ENCODE measurements at places on chromosomes 5 and 9. TPM values are rescaled to one million over a fixed set of nuclear protein-coding genes. Genes with fewer than 3 reads are reported as not detected.
A peak's percentile ranks its signal among the peaks of the same experiment; 100 is the strongest.

Gene SHC3
- not detected for total RNA-seq

Gene KIF4B
- 0.02 TPM for total RNA-seq

Gene ZNF618
- 19.3 TPM for total RNA-seq

Gene IFNA13
- not detected for total RNA-seq

GRCh38 chr9:112529316-112529715 lies 42.7 kb downstream of the KIAA1958 start:
- DNase-seq, result no peak
- H3K36me3 ChIP-seq, result peaks cover 2% of the 10 kb centered on the region
- H3K4me1 ChIP-seq, result no peaks in the 10 kb centered on the region
- H3K27ac ChIP-seq, result no peak overlapping the region
- no peak overlapping the region for H3K4me3 ChIP-seq

GRCh38 chr5:169115461-169116124 lies 185.3 kb downstream of the SLIT3 start:
- no peaks in the 10 kb centered on the region for H3K36me3 ChIP-seq
- H3K27ac ChIP-seq, result no peak overlapping the region
- no peak overlapping the region for H3K4me3 ChIP-seq
- no peaks in the 10 kb centered on the region for H3K4me1 ChIP-seq
- peaks cover 6% of the 10 kb centered on the region for H3K27me3 ChIP-seq

- no peaks in the 10 kb centered on the region for H3K36me3 ChIP-seq
- no peak for DNase-seq
- H3K4me3 ChIP-seq, result no peak overlapping the region
- no peaks in the 10 kb centered on the region for H3K4me1 ChIP-seq
- H3K27me3 ChIP-seq, result no peaks in the 10 kb centered on the region
These were observed 82.7 kb downstream of the DOCK8 start for GRCh38 chr9:297104-297972.

GRCh38 chr5:132756542-132756941 lies 9.3 kb downstream of the CCNI2 start:
- no peak overlapping the region for H3K27ac ChIP-seq
- H3K36me3 ChIP-seq, result no peaks in the 10 kb centered on the region
- no peaks in the 10 kb centered on the region for H3K4me1 ChIP-seq
- H3K27me3 ChIP-seq, result no peaks in the 10 kb centered on the region
- no peak overlapping the region for H3K4me3 ChIP-seq

Gene SHISAL2B
- total RNA-seq, result not detected

Gene MCC
- total RNA-seq, result 26.9 TPM

DNA sequence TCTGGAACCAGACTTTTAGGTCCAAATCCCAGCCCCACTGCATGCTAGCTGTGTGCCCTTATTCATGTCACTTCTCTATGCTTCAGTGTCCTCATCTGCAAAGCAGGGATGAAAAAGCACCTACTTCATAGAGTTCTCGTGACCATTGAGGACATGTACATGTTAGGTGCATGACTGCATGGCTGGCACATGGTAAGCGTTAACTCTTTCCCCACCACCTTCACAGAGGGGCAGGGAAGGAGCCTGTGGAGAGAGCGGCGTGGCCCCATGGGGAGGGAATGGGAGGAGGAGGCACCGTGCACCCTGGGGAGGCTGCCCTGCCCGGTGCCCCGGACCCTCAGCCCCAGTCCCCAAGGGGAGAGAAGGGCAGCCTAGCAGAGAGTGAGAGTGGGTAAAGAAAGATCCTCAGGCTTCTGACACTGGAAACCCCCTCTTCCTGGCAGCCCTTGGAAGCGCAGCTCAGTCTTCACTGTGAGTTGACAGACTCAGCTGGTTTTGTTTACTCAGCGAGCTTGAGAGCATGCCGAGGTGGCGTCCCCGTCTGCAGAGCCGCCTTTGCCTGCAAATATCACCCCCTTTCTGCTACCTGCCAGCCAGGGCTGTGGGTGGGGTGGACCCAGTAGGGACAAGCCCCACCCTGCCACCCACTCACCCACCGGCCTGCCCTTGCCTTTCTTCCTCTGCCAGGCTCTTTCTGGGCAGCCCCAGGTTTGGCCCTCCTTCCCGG lies 10.6 kb upstream of the ANGPTL2 start:
- H3K27ac ChIP-seq, result peak overlapping the region; percentile 83
- DNase-seq, result peak; percentile 74
- H3K4me3 ChIP-seq, result peak overlapping the region; percentile 37
- H3K27me3 ChIP-seq, result no peaks in the 10 kb centered on the region

GRCh38 chr5:9686216-9686615 lies 56.1 kb upstream of the TAS2R1 start:
- H3K4me1 ChIP-seq, result no peaks in the 10 kb centered on the region
- no peak overlapping the region for H3K27ac ChIP-seq
- no peak overlapping the region for H3K4me3 ChIP-seq
- no peak for DNase-seq
- H3K36me3 ChIP-seq, result no peaks in the 10 kb centered on the region

- no peak for DNase-seq
- no peaks in the 10 kb centered on the region for H3K36me3 ChIP-seq
These were observed 293.0 kb downstream of the CDH12 start for GRCh38 chr5:22560147-22560546.

GRCh38 chr5:111415053-111415452 lies 97.3 kb downstream of the STARD4 start:
- peaks cover 15% of the 10 kb centered on the region for H3K4me1 ChIP-seq
- no peaks in the 10 kb centered on the region for H3K27me3 ChIP-seq
- DNase-seq, result no peak

- DNase-seq, result no peak
- no peak overlapping the region for H3K27ac ChIP-seq
- H3K4me3 ChIP-seq, result no peak overlapping the region
- H3K4me1 ChIP-seq, result no peaks in the 10 kb centered on the region
These were observed 351.5 kb upstream of the KLF4 start for GRCh38 chr9:107841076-107841475.

DNA sequence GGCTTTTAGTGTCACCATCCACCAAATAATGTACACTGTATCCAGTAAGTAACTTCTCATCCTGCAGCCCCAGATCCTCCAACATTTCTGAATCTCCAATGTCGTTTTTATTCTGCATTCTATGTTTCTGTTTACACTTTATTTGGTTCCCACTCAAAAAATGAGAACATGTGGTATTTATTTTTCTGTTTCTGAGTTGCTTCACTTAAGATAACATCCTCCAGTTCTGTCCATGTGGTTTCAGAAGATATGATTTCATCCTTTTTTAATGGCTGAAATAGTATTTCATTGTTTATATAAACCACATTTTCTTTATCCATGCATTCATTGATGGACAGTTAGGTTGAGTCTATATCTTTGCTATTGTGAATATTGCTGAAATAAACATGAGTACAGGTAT lies 677.3 kb upstream of the FTMT start:
- H3K4me3 ChIP-seq, result no peak overlapping the region
- DNase-seq, result no peak
- H3K4me1 ChIP-seq, result no peaks in the 10 kb centered on the region
- H3K36me3 ChIP-seq, result no peaks in the 10 kb centered on the region

Gene KIF24
- 5.9 TPM for total RNA-seq

DNA sequence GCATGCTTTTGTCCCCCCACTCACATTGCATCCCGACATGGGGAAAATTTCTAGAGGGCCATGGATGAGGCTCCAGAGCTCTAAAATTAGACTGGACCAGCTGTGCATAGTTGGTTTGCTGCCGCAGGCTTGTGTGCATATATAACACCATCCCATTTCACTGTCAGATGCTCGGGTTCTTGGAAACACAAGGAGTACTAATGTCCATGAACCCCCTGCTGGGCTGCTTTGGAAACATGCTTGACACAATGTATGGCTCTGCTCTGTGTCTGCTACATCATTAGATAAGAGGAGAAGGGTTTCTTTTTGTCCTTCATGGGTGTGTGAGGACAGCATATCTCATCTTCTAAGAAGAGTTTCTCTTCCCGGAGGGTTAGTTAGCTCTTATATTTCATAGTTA lies 292.1 kb upstream of the RORB start:
- no peak overlapping the region for H3K4me3 ChIP-seq
- H3K36me3 ChIP-seq, result no peaks in the 10 kb centered on the region
- DNase-seq, result peak; percentile 13
- no peaks in the 10 kb centered on the region for H3K4me1 ChIP-seq
- H3K27me3 ChIP-seq, result no peaks in the 10 kb centered on the region

DNA sequence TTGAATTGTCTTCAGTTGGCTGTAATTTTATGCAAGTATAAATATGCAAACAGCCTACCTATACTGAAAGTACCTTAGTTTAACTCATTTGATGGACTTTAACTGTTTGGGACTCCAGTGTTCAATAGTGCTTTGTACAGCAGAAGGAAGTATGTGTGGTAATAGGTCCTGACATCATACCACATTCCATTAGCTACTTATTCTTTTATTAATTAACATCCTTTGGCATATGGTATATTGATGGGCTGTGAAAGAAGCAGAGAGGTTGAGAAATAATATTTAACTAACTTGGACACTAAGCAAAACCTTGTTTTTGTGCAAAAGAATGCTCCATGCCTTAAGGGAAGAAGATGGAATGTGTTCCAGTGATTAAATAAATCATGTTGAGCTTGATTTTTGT lies 97.6 kb upstream of the SEMA6A start:
- H3K4me1 ChIP-seq, result no peaks in the 10 kb centered on the region
- DNase-seq, result no peak
- H3K27me3 ChIP-seq, result no peaks in the 10 kb centered on the region
- no peaks in the 10 kb centered on the region for H3K36me3 ChIP-seq
- H3K4me3 ChIP-seq, result no peak overlapping the region
- no peak overlapping the region for H3K27ac ChIP-seq

DNA sequence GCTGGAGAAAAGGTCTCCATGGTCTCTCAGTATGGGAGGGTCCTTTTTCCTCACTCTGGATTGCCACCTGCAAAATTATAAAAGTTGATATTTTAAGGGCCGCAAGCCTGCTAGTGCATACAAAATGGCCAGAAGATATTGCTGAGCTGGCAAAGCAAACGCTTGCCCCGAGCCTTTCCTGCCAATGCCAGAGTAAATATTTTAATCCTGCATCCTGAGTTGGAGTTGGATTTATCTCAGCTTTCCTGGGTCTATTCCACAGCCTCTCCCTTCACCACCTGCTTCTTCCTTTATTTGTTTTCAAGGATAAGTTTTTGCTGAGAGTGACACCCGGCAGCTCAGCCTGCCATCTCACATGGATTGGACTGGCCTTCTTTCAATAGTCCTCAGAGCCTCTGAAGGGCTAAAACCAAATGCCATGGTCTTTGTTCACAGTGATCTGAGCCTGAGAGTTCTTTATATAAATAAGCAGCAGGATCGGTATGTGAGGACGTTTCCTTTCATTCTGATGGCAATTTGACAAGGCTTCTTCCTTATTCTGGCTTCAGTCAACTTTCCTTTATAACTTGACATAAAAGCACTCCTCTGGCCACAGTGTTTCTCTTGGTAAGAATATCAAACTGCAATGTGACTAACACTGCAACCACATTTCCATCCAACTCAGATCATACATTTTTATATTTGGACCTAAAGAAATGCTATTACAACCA lies 170.1 kb downstream of the ADAMTS12 start:
- H3K27ac ChIP-seq, result no peak overlapping the region
- H3K4me3 ChIP-seq, result no peak overlapping the region
- H3K27me3 ChIP-seq, result no peaks in the 10 kb centered on the region
- H3K4me1 ChIP-seq, result no peaks in the 10 kb centered on the region
- no peak for DNase-seq

GRCh38 chr5:3036041-3036788 lies 284.7 kb upstream of the IRX2 start:
- H3K4me1 ChIP-seq, result no peaks in the 10 kb centered on the region
- DNase-seq, result no peak
- no peaks in the 10 kb centered on the region for H3K36me3 ChIP-seq
- no peaks in the 10 kb centered on the region for H3K27me3 ChIP-seq
- H3K4me3 ChIP-seq, result no peak overlapping the region

- H3K4me3 ChIP-seq, result no peak overlapping the region
- DNase-seq, result no peak
- no peaks in the 10 kb centered on the region for H3K4me1 ChIP-seq
- H3K27me3 ChIP-seq, result no peaks in the 10 kb centered on the region
- H3K27ac ChIP-seq, result no peak overlapping the region
- H3K36me3 ChIP-seq, result no peaks in the 10 kb centered on the region
These were observed 887.1 kb downstream of the MAT2B start for GRCh38 chr5:164392531-164392930.

GRCh38 chr5:102649731-102650130 lies 105.4 kb upstream of the PAM start:
- no peak overlapping the region for H3K4me3 ChIP-seq
- H3K36me3 ChIP-seq, result no peaks in the 10 kb centered on the region
- DNase-seq, result no peak
- H3K27me3 ChIP-seq, result no peaks in the 10 kb centered on the region

- DNase-seq, result no peak
- H3K36me3 ChIP-seq, result no peaks in the 10 kb centered on the region
- H3K27ac ChIP-seq, result no peak overlapping the region
- H3K4me3 ChIP-seq, result no peak overlapping the region
These were observed 157.6 kb upstream of the IRX2 start for GRCh38 chr5:2909035-2909434.

DNA sequence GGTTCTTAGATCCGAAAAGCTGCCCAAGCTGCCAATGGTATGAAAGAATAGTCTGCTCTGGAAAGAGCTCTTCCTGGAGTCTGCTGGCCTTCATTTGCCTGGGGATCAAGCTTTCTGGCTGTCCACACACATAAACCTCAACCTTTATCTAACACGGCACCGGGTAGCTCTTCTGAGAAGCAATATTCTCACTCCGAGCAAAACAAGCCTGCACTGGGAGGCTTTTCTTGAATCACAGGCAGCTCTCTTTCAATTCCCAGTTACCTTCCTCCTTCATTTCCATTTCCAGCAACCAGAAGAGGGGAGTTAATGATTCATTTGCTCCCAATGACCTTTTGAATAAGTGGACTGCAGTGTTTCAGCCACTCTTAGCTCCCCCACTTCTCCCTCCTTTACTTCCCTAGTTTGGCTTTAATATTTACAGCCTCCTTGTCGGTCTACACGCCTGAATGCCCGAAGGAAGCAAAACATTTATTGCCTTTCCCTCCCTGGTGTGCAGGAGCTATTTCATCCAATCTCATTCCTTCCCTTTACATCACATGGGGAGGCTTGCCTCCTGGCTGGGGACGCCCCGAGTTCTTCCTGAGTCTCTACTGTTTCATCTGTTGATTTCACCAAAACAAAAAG lies 187.1 kb downstream of the ARHGEF28 start:
- H3K27me3 ChIP-seq, result no peaks in the 10 kb centered on the region
- no peak overlapping the region for H3K4me3 ChIP-seq
- no peak overlapping the region for H3K27ac ChIP-seq
- no peaks in the 10 kb centered on the region for H3K36me3 ChIP-seq

Gene RGP1
- total RNA-seq, result 14.6 TPM

DNA sequence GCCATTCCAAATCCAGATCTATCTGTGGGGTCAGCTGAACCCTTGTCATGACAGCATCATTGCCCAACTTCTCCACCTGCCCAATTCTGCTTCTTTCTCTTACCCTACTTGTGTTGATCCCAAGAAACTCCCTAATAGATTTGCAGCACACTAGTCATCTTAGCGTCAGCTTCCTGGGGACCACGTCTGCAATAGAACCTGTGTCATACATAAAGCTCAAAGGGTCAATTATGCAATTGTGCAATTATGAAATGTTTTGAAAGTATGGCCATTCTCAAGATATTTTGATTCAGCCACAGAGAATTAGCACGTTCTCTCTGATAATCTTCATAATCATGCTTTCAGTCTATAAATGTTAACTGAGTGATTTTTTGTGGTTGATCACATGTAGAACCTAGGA lies 87.4 kb upstream of the PAPPA start:
- peaks cover 2% of the 10 kb centered on the region for H3K4me1 ChIP-seq
- H3K27me3 ChIP-seq, result no peaks in the 10 kb centered on the region
- no peaks in the 10 kb centered on the region for H3K36me3 ChIP-seq

Gene KIAA0825
- total RNA-seq, result 3.1 TPM

Gene ALDH1A1
- 1.0 TPM for total RNA-seq

Gene LRRTM2
- 0.89 TPM for total RNA-seq

GRCh38 chr5:74957029-74957784 lies 91.0 kb upstream of the FAM169A start:
- no peak for DNase-seq
- H3K36me3 ChIP-seq, result no peaks in the 10 kb centered on the region
- H3K27ac ChIP-seq, result no peak overlapping the region
